GDM1 (cell line): ENCODE measurements at places on chromosomes 7 and 10.
A peak's percentile ranks its signal among the peaks of the same experiment; 100 is the strongest.

GRCh38 chr10:129498680-129499079 lies 31.6 kb downstream of the MGMT start:
- DNase-seq = no peak

- DNase-seq = no peak
These were observed 14.6 kb downstream of the DHX32 start for GRCh38 chr10:125866421-125867029.

GRCh38 chr7:127809261-127809702 lies 157.3 kb downstream of the SND1 start:
- DNase-seq = no peak

GRCh38 chr10:77391605-77392235 lies 245.9 kb downstream of the KCNMA1 start:
- no peak for DNase-seq

DNA sequence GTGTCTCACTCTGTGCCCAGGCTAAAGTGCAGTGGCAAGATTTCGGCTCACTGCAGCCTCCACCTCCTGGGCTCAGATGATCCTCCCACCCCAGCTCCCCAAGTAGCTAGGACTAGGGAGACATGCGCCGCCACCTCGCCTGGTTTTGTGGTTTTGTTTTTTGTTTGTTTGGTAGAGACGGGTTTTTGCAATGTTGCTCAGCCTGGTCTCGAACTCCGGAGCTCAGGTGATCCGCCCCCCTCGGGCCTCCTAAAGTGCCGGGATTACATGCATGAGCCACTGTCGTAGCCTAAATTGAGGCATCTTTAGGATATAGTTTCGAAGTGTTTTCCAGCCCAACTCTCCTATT lies 781 bp downstream of the ZNF727 start:
- DNase-seq = no peak

DNA sequence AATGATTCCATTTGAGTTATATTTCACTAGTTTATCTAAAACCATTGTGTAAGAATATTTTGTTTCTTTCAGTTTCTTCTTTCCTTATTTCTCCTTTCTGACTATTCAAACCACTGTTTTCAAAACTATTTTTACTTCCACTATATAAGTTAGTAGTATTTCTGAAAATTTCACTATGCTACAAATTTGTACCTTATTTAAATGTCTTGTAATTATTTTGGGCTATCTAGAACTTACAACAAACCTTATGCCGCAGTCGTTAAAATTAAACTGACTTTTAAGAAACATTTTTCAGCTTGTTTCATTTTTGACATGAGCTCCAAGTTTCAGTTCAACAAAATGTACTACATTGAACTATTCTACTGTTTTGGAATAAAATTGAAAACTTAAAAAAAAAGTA lies 1.8 kb downstream of the TFEC start:
- no peak for DNase-seq

DNA sequence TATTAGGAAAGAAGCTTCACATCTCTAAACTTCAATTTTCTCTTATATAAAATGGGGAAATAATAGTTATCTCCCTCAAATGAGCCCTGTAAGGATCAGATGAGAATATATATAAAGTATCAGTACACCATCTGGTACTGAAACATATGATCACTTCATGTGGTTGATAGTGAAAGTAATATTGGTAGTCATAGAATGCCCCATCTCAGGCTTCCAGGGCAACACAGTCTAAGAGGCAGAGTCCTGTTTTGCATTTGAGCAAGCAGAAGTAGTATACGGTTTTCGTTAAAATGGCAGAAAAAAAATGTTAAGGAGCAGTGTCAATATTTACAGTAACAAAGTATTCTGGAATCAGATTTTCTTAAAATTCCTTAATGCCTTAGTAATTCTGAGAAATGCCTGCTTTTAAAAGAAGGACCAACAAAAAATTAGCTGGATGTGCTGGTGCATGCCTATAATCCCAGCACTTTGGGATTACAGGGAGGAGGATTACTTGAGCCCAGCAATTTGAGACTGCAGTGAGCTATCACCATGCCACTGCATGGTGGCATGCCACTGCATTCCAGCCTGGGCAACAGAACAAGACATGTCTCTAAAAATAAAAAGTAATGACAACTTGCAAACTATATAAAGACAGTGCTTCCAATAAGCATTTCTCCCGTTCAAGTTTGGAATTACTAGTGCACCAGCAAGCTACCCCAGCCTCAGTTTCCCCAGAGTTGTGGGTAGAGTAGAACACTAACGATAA lies 19.8 kb downstream of the KBTBD2 start:
- no peak for DNase-seq

DNA sequence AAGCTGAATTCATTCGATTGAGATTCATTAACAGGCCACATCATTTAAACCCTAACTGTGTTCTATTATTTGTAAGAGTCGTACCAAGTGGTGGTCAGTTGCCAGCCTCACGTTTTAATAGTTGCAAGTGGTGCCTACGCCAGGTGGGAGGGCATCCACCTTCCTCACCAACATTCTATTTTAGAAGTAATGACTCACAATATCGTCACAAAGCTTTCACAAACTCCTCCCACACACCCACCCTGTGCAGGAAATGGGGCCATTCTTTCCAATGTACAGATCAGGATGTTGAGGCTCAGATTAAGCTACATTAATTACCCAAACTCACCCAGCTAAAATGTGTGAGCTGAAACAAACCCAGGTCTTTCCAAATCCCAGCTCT lies 77.3 kb upstream of the SAMD8 start:
- DNase-seq = no peak

DNA sequence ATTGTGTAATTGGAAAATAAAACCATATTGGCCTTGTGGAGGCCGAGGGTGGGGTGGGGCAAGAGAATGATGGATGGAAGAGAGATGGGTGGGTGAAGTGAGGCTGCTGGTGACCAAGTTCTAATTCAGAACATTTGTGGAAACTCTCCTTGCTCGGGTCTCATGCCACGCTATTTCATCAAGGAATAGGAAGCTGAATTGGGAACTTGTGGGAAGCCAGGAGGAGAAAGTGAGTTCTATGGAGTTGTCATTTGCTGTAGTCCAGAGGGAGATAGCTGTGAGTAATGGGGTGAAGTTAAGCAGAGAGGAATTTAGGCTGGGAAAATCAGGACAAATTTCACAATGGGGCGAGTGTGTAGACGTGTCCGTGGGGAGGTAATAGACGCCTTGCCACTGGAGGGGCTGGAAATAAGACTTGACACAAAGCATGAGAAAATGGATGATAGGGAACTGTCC lies 339.2 kb downstream of the LRMDA start:
- no peak for DNase-seq

- no peak for DNase-seq
These were observed 287.8 kb downstream of the RPS24 start for GRCh38 chr10:78321500-78321899.

GRCh38 chr7:73606801-73607691 lies 17.3 kb downstream of the MLXIPL start:
- DNase-seq = peak; percentile 25

- DNase-seq = peak; percentile 43
These were observed 69.8 kb downstream of the LSMEM1 start for GRCh38 chr7:112550468-112551060.

GRCh38 chr10:101993221-101993620 lies 62.8 kb downstream of the ARMH3 start:
- DNase-seq = no peak

DNA sequence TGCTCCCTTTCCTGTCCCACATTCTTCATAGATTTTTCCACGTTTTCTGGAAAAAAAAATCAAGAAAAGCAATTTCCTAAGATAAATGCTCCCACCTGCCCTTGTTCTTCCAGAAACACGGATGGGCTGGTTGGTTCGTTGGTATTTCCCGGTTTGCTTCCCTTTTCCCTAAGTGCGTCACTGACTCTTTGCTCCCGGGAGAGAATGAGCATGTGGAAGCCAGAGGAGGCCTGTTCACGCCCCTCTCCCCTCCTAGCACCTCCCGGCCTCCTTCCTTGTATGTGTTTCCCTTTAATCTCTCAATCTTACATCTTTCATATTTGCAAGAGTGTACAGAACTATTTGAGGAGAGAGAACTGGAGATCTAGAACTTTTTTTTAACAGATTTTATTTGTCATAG lies 442.0 kb downstream of the GFRA1 start:
- DNase-seq = no peak

- no peak for DNase-seq
These were observed 4.0 kb downstream of the SLC16A12 start for GRCh38 chr10:89531359-89531758.

DNA sequence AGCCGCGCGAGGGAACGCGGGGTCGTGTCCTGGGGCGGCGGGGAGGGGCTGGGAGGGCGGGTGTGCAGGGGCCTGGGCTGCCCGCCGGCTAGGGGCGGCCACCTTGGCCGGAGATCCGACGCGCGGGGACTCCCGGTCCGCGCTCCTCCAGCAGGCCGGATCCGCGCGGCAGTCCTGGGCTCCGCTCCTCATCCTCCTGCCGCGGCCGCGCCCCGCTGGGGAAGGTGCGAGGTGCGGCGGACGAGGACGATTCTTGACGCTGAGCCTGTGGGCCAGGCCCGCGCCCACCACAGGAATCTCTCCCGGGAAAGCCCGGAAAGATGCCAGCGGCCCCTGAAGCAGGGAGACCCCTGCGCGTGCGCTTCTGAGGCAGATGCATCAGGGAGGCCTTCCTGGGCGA lies 6.6 kb upstream of the OGDHL start:
- DNase-seq = no peak

- DNase-seq = no peak
These were observed 21.9 kb upstream of the VSIR start for GRCh38 chr10:71795248-71795647.

DNA sequence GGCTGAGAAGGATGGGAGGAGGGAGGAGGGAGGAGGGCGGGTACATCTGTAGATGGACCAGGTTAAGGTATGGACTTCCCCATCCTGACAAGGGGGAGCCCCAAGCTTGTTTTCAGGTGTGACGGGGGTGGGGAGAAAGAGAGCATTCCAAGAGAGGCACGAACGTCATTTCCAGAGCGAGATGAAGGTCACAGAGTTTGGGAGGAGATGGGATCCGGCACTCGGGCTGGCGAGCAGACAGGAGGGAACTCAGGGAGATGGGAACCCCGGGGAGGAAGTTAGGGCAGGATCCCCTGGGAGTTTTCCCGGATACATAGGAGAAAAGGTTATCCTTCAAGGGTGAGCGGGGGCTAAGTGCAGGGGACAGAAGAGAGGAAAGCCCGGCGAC lies 118.8 kb downstream of the CUX1 start:
- no peak for DNase-seq

DNA sequence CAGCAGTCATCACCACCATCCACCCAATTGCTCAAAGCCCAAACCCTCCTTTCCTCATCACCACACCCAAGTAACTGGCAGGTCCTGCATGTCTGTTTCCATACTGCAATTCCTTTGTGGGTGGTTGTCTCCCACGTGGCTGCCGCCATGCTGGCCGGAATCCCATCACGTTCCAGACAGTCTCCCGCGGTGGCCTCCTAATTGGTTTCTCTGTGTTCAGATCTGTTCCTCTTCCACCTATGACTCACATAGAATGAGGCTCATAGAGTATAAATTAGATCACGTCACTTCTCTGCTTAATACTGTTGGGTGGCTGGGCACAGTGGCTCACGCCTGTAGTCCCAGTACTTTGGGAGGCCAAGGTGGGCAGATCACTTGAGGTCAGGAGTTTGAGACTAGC lies 813.0 kb downstream of the TYW1 start:
- DNase-seq = no peak

DNA sequence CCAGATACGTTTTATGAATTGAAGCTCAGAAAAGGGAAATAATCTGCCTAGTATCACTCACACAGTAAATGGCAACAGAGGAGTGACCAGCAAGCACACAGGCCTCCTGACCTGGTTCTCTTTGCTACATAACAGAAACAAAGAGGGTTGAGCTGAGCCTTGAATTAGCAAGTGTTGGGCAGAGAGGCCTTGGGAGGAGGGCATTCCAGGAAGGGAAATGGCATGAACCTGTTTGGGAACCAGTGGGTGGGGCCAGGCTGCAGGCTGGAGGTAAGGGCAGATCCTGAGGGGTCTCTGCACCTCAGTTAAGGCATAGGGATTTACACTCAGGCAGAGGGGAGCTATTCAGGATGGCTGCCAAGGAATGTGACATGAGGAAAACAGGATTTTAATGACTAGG lies 24.8 kb upstream of the CYCS start:
- DNase-seq = no peak

DNA sequence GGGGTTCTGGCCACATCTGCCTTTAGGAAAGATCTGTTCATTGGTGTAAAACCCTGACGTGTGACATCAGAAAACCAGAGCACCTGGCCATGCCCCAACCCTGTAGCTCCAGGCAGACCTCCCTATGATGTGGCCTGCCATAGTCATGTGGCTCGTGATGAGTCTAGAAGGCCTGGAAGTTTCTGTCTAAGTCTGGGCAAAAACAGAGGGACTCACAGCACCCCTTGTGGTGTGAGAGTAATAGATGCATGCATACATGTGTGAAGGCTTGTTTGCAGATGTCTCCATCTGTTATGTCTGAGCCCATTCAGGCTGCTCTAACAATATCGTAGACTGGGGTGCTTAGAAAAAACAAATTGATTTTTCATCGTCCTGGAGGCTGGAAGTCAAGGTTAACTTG lies 309.3 kb downstream of the PAXIP1 start:
- no peak for DNase-seq

GRCh38 chr10:3902809-3903410 lies 117.9 kb upstream of the KLF6 start:
- no peak for DNase-seq

DNA sequence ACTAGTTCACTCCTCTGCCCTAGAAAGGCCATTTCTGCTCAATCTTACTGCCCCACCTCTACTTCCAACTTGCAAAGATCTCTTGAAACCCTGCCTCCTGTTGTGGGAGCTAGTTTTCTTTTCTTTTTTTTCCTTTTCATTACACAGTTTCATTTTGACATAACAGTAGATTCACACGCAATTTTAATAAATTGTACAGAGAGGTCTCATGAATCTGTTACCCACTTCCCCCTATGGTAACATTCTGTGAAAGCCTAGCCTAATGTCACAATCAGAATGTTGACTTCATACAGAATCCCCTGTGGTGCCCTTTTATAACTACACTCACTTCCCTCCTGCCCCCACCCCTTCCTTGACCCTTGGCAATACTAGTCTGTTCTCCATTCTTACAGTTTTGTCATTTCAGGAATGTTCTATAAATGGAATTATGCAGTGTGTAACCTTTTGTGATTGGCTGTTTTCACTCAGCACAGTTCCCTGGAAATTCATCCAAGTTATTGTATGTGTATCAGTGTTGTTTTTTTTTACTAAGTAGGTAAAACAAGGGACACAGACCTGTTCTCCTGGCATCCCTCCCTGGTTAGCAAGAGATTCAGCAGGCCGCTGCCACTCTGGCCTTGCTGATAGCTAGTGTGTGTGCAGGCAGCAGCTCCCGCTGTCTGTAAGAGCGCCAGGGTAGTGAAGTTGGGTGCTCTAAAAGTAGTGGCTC lies 21.5 kb downstream of the CHST3 start:
- no peak for DNase-seq
